ENCODE measurements at places on chromosomes 12 and 14.
A peak's percentile ranks its signal among the peaks of the same experiment; 100 is the strongest.

- DNase-seq, result no peak
Observed at GRCh38 chr14:35482994-35483515, 50.9 kb upstream of the INSM2 start.

DNA sequence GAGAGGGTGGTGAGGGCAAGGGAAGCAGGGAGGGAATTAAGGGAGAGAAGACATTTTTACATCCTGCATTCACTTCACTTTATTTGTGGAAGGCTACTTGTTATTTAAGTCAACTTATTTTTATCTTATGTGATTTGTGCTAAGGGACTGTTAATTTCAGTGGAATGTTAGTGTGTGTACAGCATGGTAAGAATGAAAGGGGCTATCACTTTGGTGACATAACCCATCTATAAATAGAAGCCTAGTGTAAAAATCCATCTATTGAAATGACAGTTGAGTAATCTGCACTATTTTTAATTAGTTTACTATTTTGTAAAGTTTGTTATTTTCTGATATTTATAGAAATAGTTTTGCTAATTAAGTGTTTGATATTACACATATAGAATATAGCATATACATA, 16.8 kb upstream of the CHPT1 start:
- DNase-seq, result no peak

GRCh38 chr12:122722387-122722786, 5.8 kb upstream of the HCAR3 start:
- peak; percentile 83 for DNase-seq

DNA sequence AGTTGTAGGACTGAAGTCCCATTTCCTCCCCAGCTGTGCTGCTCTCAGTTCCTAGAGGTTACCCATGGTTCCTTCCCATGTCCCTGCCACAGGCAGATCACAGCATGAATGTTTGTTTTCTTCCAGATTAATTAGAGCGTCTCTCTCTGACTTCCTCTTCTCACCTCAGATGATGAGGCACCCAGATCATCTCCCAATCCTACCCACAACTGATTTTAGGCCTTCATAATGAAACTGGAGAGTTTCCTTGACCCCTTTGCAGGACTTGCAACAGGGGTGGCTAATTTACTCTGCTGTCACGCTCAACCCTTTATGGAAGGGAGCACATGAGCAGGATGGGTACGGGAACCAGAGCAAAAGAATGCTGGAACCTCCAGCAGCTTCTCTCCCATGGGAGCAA, 32.1 kb upstream of the TXNRD1 start:
- DNase-seq, result no peak

DNA sequence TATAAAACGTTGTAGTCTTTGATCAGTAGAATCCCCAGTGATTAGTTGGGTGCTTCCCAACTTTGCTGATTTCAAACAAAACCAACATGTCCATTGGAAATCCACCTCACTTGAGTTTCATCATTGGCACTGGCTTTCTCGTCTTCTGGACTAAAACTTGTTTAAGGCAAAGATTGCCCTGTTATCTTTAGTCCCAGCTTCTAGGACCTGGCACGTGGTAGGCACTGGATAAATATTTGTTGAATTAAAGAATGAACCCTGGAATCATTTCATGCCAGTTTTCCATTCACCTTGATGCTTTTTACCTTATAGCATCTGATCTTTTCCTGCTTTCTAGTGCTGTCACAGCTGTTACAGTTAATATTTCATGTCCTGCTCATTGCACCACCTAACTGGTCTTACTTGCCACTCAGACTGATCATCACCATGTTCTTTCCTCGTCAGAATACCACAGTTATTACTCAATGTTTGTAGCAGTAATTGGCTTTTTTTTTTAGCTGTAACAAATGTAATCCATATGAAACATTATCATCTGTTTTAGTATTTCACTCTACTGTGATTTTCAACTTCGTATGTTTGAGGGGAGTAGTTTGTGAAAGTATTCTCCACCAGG, 7.3 kb upstream of the C12orf50 start:
- no peak for DNase-seq

- DNase-seq, result no peak
Observed at GRCh38 chr14:66965831-66966230, 223.4 kb upstream of the GARIN2 start.

- no peak for DNase-seq
Observed at GRCh38 chr12:52660934-52661499, 9.0 kb upstream of the KRT2 start.

DNA sequence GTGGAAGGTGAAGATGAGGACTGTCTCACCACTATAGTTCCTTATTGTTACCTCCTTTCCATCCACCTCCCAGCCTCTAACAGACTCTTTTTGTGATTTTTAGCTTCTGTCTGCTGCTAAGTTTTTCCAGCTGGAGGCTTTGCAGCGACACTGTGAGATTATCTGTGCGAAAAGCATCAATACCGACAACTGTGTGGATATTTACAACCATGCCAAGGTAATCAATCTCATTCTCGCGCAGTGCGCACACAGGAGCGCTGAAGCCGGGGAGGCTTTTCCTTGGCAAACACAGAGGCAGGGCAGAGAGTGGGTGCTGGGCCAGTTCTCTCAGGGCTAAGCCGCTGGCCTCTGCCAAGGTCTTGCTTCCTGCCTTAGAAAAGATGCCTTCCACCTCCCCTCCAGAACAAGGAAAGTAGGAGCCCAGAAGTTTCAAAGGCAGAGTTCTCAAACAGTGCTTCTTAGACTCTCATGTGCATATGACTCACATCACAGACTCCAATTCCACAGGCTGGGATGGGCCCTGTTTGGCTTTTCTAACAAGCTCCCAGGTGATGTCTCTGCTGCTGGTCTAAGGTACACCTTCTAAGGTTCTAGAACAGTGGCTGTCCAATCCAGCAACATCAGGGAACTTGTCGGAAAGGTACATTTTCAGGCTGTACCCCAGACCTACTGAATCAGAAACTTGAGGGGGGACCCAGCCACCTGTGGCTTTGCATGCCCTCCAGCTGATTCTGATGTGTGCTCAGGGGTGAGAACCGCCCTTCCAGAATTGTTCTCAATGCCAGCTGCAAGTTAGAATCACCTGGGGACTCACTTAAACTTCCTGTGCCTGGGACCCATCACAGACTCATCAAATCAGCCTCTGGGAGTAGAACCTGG, 33.8 kb upstream of the PWP1 start:
- DNase-seq, result no peak

- DNase-seq, result no peak
Observed at GRCh38 chr12:108131657-108132126, 2.6 kb downstream of the WSCD2 start.

GRCh38 chr12:7019043-7019569, 830 bp upstream of the LPCAT3 start:
- DNase-seq, result no peak

- DNase-seq, result no peak
Observed at GRCh38 chr12:65430571-65431306, 152.3 kb downstream of the MSRB3 start.

GRCh38 chr12:15118955-15119354, 102.3 kb downstream of the RERG start:
- no peak for DNase-seq

DNA sequence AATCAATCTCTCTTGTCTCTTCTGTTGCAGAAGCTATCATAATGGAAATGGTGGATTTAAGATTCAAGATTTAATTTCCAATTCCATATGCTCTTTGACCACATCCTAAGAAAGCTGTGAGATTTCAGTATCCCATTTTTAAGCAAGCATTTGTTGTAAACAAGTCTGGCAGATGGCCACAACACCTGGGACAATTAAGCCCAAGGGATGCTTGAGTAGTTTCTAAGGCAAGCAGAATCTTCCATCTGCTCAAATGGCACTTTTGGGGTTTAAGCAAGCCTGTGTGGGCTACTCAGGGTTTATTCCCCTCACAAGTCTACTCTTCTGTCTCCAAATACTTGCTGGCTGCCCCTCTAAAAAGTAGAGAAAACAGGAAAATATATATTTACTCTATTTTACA, 304.7 kb upstream of the SYT1 start:
- DNase-seq, result no peak

- peak; percentile 37 for DNase-seq
Observed at GRCh38 chr14:68633131-68633991, 159.5 kb downstream of the ZFP36L1 start.

DNA sequence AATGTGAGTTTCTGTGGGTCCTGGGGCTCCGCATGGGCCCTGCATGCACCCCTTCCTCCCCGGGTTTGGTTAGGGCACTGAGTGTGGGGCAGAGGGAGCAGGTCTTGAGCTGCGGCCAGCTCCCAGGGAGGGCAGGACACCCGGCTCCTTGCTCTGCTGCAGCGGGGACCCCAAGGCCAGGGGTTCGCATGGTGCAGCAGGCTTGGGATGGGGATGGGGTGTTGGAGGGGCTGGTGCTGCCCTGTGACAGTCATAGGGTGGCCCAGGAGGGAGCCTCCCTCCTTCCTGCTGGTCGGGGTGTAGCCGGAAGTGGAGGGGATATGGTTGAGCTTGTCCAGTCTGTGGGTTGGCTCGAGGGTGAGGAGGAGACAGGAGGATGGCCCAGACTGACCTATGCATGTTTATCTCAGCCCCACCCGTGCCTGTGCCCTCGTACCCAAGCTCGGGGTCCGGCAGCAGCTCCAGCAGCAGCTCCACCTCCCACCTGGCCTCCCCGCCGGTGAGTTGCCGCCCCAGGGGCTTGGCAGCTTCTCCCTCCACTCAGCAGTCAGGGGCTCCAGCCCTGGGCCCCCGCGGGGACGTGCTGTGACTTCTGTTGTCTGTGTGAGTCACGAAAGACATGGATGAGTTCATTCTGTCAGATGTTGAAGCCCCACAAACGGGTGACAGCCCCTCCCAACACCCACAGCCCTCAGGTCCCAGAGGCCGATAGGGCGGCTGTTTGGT, 16.0 kb downstream of the ULK1 start:
- no peak for DNase-seq

- no peak for DNase-seq
Observed at GRCh38 chr12:39835517-39836489, 216.2 kb upstream of the ABCD2 start.

DNA sequence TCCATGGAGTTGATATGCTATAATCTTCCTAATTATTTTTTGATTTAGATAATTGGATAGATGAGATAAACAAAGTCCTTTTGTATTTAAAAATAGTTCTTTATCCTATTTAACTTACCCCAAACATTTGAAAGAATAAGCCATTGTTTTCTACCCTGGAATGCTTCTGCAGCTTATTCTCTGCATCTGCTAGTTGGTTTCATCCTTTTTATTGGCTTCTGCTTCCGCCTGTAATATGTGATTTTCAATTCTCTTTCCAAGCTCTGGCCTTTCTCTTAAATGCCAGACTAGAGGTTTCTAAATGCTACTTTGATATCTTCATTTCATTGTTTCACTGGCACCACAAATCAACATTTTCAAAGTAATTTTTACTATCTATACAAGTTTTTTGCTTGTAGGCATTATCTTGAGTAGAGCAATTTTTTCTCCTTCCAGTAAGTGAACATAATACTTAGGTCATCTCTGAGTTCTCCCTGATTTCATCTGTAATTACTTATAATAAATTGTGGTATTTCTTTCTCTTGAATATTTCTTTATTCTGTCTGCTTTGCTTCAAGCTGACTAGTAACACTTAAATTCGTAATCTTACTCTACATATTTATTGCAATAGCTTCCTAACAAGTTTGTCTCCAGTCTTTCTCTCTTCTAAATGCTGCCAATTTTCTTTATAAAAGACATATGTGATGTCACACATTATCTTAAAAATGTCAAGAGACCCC, 958.4 kb downstream of the SLC6A15 start:
- DNase-seq, result no peak

DNA sequence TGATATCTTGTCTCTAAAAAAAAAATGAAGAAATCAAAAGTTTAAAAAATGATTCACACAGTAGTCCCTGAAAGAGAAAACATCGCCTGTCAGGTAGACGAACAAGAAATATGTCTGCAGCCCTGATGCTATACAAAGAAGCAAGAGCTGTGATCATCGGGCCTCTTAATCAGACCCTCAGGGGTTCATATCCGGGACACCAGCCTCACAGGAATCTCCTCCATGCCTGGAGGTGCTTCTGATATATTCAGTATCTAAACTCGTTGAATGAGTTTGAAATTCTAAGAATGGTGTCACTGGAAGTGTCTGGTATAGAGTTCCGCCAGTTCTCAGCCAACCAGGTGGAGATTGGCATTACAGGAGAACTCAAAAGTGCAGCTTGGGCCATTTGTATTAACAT, 64.7 kb downstream of the KSR2 start:
- no peak for DNase-seq

DNA sequence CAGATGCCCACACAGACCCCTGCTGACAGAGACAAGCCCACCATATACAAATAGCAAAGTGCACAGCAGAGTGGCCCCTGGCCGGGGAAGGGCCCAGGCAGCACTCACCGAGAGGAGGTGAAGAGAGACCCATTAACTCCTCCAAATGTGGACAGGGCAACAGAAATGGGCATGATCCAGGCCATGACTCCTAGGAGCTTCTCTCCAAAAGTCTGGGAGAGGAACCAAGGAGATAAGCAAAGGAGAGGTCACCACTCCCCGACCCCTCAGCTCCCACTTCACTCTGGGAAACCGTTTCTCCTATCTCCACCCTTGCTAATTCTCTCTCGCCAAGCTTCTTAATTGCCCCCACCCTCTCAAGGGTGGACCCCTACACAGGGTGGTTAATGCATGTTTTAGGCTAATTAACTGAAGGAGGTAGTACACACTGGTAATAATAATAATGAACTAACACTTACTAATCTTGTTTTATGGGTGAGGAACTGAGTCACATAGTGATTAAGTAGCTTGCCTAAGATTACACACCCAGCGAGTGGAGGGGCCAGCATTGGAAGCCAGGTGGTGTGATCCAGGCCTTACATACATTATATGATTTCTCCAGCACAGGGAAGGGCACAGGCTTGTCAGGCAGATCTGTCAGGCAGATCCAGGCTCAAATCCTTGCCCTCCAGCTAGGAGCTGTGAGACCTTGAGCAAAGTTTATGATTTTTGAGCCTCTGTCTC, 18.9 kb upstream of the CEBPE start:
- DNase-seq, result no peak

DNA sequence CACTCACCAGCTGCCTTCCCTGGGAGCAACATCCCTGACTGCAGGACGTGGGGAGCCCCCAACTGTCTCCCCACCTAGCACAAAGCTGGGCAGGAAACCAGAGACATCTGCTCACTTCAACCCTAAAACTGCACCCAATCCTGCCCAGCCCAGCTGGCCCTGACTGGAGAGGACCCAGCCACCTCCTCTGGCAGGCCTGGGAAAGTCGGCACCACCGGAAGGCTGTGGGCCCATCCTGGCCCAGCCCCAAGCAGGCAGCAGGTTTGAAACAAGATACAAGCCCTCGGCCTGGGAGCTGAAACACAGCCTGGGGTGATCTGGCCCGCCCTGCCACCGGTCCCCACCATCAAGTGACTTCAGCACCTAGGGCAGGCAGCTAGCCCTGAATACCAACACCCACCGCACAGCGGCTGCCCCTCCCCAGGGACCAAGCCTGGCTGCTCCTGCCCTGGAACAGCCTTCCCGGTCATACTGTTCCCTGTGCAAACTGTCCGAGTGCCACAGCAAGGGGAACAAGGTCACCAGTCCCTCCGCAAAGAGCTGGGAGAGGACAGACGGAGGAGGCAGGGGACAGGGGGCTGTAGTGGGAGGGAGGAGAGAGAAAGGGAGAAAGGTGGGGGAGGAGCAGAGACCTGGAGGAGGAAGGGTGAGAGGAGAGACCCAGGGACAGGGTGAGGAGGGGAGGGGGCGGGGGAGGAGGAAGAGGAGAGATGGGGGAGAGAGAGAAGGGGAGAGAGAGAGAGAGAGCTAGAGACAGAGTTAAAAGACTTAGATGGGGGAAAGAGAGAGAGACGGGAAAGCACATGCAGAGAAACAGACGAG, 115.7 kb downstream of the RFLNA start:
- no peak for DNase-seq
